Psoas muscle (tissue), 8 donors: ENCODE measurements at places on chromosomes 1 and 21.

DNA sequence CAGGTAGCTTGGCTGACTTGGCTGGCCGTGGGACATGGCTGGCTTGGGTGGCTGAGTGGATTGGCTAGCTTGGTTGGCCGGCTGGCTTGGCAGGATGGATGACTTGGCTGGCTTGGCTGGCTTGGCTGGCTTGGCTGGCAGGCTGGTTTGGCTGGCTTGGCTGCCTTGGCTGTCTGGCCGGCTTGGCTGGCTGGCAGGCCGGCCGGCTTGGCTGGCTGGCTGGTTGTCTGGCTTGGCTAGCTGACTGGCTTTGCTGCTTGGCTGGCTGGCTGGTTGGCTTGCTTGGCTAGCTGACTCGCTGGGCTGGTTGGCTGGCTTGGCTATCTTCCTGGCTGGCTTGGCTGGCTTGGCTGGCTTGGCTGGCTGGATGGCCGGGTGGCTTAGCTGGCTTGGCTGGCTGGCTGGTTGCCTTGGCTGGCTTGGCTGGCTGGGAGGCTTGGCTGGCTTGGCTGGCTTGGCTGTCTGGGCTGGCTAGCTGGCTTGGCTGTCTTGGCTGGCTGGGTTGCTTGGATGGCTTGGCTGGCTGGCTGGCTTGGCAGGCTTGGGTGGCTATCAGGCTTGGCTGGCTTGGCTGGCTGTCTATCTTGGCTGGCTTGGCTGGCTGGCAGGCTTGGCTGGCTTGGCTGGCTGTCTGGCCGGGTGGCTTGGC is 129.7 kb upstream of the FAM72C start:
- DNase-seq, result peak; percentile 75

- DNase-seq, result no peak
Observed at GRCh38 chr1:2504225-2504948, 22.0 kb downstream of the PANK4 start.

DNA sequence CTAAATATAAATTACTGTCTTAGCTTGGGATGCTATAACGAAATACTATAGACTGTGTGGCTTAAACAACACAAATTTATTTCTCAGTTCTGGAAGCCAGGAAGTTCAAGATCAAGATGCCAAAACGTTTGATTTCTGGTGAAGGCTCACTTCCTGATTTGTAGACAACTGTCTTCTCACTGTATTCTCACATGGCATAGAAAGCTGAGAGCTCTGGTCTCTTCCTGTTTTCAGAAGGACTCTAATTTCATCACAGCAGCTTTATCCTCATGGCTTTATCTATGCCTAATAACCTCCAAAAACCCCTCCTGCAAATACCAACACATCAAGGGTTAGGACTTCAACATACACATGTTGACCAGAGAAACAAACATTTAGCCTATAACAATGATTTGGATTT is 1795.5 kb downstream of the MRPL39 start:
- DNase-seq, result no peak

- DNase-seq, result no peak
Observed at GRCh38 chr1:18161690-18162089, 54.1 kb downstream of the IGSF21 start.

GRCh38 chr1:165439330-165439729 is 5.6 kb downstream of the RXRG start:
- DNase-seq, result no peak
